ENCODE measurements at places on chromosomes 2 and 18.

DNA sequence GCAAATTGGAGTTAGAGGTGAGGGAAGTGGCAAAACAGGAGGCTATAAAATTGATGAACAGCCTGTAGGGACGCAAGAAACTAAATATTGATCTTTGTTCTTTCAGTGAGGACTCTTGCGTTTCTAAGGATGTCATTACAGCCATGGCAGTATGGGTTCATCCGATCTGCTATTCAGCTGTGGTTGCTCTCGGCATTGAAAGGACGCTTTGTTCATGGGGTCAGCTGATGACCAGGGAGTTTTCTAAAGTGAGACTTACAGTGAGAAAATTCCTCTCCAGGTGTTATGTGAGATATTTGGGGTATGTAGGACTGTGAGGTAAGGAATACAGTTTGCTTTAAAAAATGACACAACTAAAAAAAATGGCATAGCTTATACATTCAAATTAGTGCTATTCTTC lies 52.7 kb upstream of the PELI1 start:
- DNase-seq = no peak

DNA sequence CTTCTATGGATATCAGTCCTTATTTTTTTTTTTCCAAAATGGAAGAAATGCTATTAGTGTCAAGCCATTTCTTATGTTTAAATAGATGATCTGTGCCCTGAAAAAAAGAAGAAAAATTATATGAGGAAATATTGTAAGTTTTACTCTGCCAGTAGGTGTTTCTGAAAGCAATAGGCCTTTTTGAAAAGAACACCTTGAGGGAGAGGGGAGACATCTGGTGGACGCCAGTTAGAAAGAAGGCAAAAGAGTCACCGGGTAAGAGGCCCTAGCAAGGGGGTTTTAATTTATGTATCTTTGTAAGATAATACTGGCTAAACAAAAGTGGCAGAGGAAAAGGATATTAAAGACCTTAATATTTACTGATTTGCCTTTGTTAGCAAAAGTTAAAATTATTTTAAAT lies 56.1 kb downstream of the DYNAP start:
- DNase-seq = no peak

DNA sequence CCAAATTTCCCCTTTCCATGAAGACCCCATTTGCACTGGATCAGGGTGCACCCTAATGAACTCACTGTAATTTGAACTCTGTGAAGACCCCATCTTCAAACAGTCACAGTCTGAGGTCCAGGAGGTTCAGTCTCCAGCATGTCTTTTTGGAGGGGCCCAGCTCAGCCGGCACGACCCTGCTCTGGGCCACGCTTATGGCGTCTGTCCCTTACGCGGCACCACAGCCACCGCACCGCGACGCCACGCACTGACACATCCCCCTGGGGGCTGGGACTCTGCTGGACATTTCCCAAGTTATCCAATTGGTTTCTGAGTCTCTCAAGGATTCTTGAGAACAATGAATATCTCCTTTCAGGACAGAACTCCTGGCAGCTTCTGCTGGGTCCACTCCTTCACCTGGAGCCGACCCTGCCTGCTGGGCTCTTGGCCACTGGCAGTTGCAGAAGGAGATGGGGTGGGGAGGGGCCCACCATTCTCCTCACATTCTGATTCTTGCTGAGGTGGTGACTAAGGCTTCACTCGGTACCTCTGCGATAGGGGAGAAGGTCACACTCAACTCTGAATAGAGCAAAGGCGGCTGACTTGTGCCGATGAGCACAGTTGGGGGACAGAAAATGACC lies 124.0 kb downstream of the RTP5 start:
- DNase-seq = no peak

GRCh38 chr2:214543386-214543955 lies 132.6 kb downstream of the VWC2L start:
- no peak for DNase-seq

GRCh38 chr2:48328942-48329723 lies 200.8 kb upstream of the STON1 start:
- no peak for DNase-seq

Data from stimulated activated CD4-positive, alpha-beta T cell treated with anti-CD3 and anti-CD28 coated beads, TNF-alpha, amount 100 ng/mL, for 24 hours (primary cell).